ENCODE measurements at places on chromosomes 13 and 19.

DNA sequence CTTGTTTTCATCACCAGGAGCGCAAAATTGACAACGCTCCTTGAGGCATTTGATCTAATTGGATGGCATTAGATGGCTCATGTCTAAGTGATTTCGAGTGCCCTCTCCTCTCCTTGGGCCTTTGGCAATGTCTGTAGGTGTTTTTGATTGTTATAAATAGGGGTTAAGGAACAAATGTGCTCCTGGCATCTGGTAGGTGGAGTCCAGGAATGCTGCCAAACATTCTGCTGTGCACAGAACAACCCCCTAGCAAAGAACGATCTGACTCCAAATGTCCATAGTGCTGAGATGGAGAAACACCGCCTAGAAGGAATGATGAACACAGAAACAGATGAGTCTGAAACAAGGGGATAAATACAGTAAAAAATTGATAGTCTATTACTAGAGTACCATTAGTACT is 68.0 kb upstream of the C1QTNF9B start:
- DNase-seq: no peak

DNA sequence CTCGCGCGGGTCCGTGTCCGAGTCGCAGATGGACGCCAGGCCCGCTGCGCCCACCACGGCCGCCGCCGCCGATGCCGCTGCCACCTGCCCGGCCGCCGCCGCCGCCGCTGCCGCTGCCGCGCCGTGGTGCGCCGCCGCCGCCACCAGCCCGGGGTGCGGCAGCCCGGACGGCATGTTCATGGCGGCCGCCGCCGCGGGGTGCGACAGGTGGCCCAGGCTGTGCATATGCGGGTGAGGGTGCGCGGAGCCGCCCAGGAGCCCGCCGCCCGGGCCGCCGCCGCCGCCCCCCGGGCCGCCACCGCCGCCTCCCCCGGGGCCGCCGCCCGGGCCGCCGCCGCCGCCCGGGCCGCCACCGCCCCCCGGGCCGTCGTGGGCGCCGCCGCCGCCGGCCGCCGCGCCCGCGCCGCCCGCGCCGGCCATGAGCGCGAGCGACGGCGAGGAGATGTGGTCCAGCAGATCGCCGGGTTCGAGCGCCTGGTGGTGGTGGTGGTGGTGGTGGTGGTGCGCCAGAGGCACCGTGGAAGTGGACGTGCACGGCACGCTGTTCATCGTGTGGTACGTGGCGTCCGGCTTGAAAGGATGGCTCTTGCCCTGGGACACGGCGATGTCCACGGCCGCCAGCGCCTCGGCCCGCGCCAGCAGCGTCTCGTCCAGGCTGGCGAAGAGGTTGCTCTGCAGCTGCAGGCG is 1.3 kb downstream of the POU4F1 start:
- DNase-seq: no peak

DNA sequence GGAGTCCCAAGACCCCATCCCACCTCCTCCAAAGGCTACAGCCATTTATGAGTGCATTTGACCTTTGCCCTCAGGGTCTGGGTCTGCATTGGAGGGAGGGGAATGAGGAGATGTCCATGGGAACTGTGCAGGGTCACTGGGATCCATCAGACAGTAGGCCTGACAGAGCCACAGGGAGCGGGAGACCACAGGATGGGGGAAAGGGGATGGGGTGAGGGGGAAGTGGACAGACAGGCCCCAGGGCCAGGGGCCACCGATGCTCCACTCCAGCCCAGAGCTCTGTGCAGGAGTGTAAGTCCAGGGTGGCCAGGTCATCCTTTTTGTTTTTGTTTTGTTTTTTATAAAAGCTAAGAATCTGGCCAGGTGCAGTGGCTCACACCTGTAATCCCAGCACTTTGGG is 82.5 kb downstream of the CHST8 start:
- no peak for DNase-seq

DNA sequence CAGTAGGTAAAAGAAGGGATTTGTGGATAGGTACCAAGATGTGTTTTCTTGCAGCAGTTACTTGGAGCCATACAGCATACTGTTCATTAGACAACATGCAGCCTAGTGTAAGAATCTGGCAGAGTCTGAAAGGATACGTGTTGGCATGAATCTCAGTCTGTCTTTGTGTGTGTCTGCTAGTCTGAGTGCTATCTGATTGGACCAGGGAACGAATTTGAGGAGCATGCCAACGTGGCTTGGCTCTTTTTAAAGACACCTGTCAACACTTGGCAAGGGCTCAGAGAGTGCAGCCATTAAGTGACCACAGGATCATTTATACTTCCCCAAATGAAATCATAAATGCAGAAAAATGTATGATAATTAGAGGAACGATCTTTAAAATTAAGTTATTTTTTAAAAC is 27.6 kb upstream of the ATXN8OS start:
- DNase-seq: no peak

GRCh38 chr13:80436571-80437169 is 95.7 kb upstream of the SPRY2 start:
- DNase-seq: no peak

DNA sequence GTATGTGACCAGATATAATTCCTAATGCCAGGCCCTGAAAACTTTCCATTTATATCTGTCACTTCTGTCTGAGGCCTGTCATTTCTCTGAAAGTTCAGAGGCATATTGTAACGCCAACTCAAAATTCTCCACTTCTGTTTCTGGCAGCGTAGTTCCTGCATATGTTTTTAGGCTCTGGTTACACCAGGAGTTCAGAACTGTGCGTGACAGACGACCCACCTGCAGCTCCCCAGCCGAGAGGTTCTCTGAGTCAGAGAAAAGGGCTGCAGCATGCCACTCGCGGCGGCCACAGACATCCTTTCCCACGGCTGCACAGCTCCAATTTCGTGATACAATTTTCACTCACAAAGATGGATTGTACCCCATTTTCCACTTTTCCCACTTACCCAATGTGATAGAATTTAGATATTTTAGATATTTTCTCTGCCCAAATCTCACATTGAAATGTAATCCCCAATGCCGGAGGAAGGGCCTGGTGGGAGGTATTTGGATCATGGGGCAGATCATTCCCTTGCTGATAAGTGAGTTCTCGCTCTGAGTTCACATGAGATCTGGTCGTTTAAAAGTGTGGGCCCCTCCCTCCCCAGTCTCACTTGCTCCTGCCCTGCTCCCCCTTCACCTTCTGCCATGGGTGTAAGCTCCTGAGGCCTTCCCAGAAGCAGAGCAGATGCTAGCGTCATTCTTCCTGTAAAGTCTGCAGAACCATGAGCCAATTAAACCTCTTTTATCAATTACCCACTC is 308.1 kb downstream of the LIG4 start:
- DNase-seq: no peak

GRCh38 chr13:111230385-111230930 is 90.0 kb upstream of the TEX29 start:
- DNase-seq: no peak

GRCh38 chr19:30204721-30205120 is 167.5 kb upstream of the ZNF536 start:
- DNase-seq: no peak

- no peak for DNase-seq
These were observed 25.7 kb downstream of the LTBP4 start for GRCh38 chr19:40626918-40627317.

- DNase-seq: no peak
These were observed 16.6 kb downstream of the PLIN4 start for GRCh38 chr19:4501691-4502090.

DNA sequence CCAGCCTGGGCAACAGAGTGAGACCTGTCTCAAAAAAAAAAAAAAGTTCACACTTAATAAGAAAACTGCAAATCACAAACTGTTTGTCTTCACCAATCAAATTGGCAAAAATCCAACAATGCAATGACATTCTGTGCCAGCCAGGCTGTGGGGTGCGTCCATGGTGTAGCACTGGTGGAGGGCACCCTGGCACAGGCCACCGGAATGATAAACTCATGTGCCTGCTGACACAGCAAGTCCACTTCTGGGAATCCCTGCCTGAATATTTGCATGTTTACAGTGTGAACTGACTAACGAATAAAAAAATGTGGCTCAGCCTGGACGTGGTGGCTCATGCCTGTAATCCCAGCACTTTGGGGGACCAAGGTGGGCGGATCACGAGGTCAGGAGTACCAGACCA is 1.6 kb upstream of the LRRC25 start:
- no peak for DNase-seq

DNA sequence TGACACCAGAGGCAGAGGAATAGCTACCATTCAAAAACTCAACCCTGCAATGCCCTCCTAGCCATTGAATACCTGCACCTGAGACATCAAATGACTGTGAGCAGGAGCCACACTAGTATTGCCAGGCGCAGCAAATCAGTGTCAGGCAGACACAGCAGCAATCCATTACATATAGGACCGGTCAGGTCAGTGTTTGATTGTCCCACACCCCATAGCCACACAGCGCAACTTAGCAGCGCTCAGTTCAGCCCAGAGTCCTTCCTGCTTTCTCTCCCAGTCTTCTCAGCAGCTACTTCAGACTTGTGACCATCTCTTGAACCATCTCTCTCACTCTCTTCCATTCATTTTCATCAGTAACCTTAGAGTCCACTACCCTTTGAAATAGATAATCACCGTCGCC is 181.6 kb upstream of the GPR12 start:
- DNase-seq: no peak

- no peak for DNase-seq
These were observed 502.3 kb downstream of the TBC1D4 start for GRCh38 chr13:74979703-74980102.

- DNase-seq: no peak
These were observed 114.0 kb upstream of the OBI1 start for GRCh38 chr13:78772933-78773332.

GRCh38 chr13:68214691-68215415 is 984.7 kb upstream of the PCDH9 start:
- DNase-seq: no peak

DNA sequence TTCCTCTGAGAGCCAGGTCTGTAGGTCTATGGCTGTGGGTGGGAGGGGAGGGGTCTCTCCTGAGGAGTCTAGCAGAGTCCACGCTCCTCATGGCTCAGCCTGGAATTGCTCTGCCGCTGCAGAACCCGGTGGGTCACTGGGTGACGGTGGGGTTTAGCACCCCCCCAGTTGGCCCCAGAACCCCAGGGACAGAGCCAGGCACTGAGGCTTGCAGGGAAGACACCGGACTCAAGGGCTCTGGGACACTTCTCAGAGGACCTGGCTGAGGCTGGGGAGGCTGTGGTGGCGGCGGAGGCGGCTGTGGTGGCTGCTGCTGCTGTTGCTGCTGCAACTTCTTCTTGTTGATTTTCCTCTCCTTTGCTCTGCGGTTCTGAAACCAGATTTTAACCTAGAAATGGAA is 6.1 kb downstream of the CDX2 start:
- no peak for DNase-seq

DNA sequence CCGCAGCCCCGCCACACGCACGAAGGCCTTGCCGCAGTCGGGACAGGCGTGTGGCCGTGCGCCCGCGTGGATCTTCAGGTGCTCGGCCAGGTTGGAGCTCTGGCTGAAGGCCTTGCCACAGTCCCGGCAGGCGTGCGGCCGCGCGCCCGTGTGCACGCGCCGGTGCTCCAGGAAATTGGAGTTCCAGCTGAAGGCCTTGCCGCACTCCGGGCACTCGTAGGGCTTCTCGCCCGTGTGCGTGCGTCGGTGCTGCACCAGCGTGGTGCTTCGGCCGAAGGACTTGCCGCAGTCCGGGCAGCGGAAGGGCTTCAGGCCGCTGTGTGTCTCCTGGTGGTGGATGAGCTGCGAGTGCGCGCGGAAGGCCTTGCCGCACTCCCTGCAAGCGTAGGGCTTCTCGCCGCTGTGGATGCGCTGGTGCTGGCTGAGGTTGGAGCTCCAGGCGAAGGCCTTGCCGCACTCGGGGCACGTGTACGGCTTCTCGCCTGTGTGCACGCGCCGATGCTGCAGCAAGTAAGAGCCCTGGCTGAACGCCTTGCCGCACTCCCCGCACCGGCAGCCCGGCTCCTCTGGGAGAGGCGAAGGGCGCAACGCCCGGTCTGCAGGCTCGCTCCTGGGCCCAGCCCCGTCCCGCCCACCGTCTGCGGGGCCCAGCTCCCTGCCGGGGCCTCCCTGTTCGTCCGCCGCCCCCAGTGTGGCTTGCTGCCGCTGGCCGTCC is 3.6 kb upstream of the A1BG start:
- no peak for DNase-seq

- DNase-seq: no peak
These were observed 6.8 kb upstream of the DGKH start for GRCh38 chr13:42041684-42042035.

DNA sequence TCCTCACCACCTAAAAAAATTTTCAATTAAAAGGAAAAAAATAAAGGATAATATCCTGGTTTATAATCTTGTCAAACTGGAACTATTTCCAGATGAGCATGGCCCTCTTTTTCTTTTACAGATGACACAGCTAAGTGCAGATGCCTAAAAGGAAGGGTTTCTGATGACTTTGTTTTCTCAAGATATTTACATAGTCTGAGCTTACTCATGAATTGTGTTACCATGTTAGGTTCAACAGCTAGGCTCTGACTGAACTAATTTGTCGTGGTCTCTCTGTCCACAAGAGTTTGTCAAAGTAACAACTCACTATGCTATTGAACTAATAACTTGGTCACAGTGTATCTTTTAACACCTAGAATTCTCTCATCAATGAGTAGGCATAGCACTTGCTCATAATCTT is 780.8 kb downstream of the GPC5 start:
- DNase-seq: no peak

DNA sequence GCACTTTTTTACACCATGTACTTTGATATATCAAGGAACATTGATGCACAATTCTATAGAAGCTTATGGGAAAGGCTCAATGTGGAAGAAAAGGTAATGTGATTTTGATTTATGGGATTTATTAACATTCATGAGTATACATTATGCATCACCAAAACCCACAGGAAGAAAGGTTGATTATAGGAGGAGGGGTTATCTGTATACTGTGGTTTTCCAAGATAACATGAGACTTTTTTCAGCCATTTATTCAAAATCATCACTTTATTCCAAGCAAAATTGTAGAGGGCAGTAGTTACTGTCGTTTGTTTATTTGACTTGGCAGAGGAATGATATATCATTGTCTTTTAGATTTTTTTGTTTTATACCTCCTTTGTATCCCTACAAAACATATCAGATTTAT is 54.9 kb downstream of the WDFY2 start:
- DNase-seq: no peak

GRCh38 chr13:32811297-32811800 is 204.9 kb upstream of the KL start:
- no peak for DNase-seq

DNA sequence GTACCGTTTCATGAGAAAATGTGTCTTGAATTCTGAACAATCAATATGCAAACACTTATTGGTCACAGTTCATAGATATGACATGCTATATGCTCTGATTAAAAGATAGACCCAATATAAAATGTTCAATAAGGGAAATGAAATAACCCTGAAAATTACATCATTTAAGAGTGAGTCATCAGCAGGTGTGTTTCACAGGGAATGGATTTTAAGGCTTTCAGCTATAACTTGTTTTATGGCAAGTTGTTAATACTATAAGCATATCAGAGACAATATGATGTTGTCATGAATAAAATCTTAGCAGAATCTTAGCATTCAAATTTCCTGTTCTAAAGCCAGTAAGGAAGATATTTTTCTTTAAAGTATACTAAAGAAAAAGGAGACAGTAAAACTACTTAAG is 483.4 kb upstream of the PCDH9 start:
- DNase-seq: no peak

GRCh38 chr19:41626877-41627276 is at the start of gene CEACAM4:
TSS of gene CEACAM4 (minus strand) at chr19:41627074. CDS start at chr19:41626963, 111 bp downstream.
- no peak for DNase-seq

All from anterior cingulate cortex (tissue), 58 donors.